ENCODE measurements at places on chromosomes 6 and 20. TPM values are rescaled to one million over a fixed set of nuclear protein-coding genes. Genes with fewer than 3 reads are reported as not detected.

The LST1 gene
- total RNA-seq = not detected

The SOBP gene
- total RNA-seq = 2.1 TPM

The PLEKHG1 gene
- 6.8 TPM for total RNA-seq

- no peak for DNase-seq
These were observed 67.3 kb downstream of the TRAM2 start for GRCh38 chr6:52509281-52510212.

GRCh38 chr20:24147479-24147878, 158.9 kb upstream of the GGTLC1 start:
- DNase-seq = no peak

- DNase-seq = peak; percentile 21
These were observed 1286.9 kb downstream of the EPHA7 start for GRCh38 chr6:92132457-92132856.

DNA sequence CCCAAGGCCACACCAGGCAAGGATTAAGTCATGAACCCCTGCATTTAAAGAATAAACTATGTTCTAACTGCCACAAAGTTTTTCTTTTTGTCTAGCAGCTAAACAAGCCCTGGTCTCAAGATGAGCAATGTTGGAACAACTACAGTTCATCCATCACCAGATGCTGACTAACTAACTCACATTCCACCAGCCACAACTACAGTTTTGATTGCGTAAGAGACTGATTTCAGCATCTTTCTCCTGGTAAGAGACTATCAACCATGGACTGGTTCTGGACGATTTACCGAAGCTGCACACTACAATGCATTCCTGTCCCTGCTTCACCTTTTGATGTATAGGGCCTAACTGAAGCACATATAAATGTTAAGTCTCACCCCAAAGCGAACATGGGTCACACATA, 43.0 kb downstream of the F13A1 start:
- DNase-seq = no peak

DNA sequence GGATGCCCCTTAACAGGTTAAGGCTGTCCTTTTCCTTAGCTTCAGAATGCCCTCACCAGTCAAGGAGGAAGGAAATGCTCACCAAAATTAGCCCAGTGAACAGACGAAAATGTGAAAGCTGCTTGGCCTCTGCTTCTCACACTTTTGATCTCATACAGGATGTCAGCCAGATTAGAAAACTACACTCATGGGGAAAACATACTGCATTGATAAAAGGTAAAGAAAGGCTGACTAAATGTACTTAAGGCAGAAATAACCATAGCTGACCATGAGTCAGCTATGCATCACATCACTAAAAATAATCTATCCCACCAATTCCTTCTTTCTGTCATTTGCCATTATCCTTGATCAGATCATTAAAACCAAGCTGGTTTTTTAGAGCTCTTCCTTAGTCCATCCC, 198.4 kb upstream of the TENT5A start:
- DNase-seq = no peak

GRCh38 chr6:63660757-63661156, 25.2 kb downstream of the PHF3 start:
- no peak for DNase-seq

GRCh38 chr20:47801759-47802158, 16.5 kb upstream of the SULF2 start:
- DNase-seq = no peak
